ENCODE measurements at places on chromosomes 13 and 19.

GRCh38 chr19:47509170-47509847 is 5.6 kb downstream of the NAPA start:
- DNase-seq, result no peak

DNA sequence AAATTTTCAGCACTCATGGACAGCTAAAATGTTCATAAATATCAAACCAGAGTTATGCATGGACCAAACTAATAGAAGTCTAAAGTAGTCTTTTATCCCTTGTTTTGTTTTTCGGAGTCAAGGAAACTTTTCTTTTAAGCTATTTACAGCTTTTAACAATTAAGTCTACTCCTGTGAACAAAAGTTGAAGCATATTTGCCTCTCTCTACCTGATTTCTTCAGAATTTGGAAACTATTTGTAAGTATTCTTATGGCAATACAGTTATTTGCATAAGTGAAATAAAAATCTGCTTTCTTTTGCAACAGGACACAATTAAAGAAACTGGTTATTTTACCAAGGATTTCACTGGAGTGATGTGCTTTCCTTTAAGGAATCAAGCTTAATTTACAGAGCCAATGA is 47.1 kb upstream of the ANKRD10 start:
- DNase-seq, result no peak

- no peak for DNase-seq
Measured at GRCh38 chr13:50449465-50449864, 394.0 kb downstream of the DLEU7 start.

DNA sequence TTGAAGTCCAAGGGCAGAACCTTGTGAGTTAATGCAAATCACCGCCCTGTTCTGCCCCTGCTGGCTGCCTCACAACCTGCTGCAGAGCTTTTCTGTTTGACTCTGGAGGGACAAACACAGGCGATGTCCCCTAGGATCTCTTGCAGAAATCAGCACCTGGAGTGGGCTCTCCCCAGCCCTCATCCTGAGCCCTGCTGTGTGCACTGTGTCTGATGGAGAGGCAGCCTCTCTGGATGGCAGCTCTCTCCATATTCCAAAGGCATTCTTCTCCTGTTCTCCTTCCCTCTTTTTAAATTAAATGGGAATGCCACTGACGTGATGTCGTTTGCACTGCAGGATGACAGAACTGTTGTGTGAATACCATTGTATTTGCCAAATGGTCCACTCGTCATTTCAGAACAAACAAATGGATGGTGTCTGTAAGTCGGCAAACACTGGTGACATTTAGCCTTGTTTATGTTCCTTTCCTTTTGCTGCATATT is 184.1 kb downstream of the ZNF536 start:
- DNase-seq, result no peak

DNA sequence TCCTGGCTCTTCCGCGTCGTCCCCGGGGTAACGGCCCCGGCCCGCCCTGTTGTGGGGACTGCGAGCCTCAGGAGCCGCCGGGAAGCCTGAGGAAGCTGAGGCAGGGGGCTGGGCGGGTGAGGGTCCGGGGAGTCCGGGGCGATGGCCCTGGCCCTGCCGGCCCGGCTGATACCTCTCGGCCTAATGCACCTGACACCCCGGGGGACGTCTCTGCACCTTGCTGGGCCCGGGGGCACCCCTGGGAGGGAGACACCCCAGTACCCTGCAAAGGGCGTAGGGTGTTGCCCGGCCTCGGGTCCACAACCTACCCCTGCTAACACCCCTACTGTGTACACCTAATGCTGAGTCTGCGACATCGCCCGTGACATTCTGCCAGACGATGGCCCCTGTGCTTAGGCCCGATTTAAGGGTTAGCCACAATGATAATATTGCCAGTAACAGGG is 410 bp downstream of the PIN1 start:
- no peak for DNase-seq

- no peak for DNase-seq
Measured at GRCh38 chr19:3123956-3124355, 11.9 kb upstream of the GNA15 start.

- DNase-seq, result no peak
Measured at GRCh38 chr13:59408738-59409137, 755.0 kb downstream of the DIAPH3 start.

DNA sequence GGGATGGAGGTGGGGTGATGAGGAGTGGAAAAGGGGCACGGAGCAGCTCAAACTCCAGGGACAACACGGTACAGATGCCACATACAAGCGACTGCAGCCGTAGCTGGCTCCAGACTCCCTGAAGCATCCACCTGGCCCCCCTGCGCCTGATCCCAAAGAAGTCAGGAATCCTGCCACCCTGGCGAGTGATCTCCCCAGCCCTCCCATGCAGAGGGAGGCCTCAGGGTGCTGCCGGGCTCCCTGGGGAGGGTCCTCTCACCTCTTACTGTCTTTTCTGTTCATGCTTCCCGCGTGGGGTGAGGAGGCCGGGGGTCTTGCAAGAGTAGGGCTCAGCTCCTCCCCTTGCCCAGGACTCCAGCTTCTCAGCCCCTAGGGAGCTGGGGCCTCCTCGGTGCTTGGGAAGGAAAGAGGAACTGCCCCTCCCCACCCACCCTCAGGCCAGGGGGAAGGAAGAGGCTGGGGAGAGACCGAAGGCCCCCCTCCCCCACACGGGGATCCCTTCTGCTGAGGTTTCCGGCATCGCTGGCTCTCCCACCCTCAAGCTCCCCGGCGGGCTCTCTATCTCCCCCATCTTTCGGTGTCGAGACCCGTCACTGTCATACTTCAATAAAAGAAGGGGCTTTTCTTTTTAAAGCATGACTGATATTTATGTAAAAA is at the start of gene RASGRP4:
TSS of gene RASGRP4 (minus strand) at position 410 of the 657 bp plus-strand sequence. CDS start at position 282, 128 bp downstream.
- peak; percentile 38 for DNase-seq

DNA sequence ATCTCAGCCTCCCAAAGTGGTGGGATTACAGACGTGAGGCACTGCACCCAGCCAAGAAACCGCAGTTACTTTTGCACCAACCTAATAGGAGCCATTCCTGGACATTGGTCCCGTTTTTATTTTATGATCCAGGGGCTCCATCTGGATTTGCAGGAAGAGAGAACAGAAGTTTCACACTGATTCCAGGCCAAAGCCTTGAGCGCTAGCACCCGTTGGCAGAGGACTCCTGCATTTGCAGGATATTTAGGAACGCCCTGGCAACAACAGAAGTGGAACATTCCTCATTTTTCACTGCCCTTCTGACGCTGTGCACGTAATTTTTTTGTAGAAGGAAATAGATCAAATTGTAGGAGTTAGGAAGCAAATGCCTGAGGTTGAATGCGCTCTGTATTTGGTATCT is 11.7 kb upstream of the SULT2A1 start:
- no peak for DNase-seq

- no peak for DNase-seq
Measured at GRCh38 chr13:105997581-105998550, 537.6 kb downstream of the EFNB2 start.

- DNase-seq, result no peak
Measured at GRCh38 chr13:47306991-47307390, 410.1 kb upstream of the HTR2A start.

GRCh38 chr13:19713186-19713965 is 69.4 kb downstream of the PSPC1 start:
- DNase-seq, result no peak

- peak; percentile 10 for DNase-seq
Measured at GRCh38 chr19:34118879-34119748, 53.2 kb upstream of the LSM14A start.

- DNase-seq, result no peak
Measured at GRCh38 chr13:28564030-28564429, 69.1 kb upstream of the FLT1 start.

- DNase-seq, result no peak
Measured at GRCh38 chr13:95032121-95032520, 269.1 kb downstream of the ABCC4 start.

DNA sequence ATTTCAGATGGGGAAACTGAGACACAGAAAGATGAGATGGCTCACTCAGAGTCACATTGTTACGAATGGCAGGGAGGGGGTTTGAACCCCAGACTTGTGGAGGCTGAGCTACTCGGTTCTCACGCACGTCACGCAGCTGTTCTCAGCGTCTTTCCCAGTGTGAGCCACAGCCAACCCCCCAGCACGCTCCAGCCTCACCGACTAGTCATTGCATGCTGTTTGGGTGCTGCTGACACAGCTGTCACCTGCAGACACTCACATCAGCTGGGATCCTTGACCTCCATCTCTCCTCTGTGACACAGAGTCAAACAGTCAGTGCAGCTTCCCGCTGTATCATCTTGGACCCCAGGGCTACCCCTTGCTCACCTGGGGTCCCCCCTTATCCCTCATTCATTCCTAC is 2.4 kb upstream of the NCAN start:
- DNase-seq, result no peak

GRCh38 chr19:11539495-11540365 is 1.1 kb downstream of the CNN1 start:
- no peak for DNase-seq

DNA sequence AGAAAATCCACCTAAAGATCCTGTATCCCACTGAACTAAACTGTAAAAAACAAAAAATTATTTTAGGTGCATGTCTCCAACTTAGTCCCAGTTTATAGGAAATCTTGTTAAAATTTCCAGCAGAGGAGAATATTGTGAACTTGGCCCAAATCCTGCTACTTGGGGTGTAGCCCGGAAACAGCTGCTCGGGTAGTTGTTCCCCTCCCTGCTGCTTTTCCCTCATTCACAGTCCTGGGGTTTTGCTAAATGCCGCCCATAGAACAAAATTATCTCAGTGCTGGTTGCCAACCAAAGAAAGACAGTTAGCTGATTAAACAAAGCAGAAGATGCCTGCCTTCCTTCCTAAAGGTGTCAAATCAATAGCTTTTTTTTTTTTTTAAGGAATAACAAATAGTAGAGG is 330.5 kb upstream of the KLF12 start:
- no peak for DNase-seq

GRCh38 chr13:98706446-98707110 is 45.9 kb downstream of the SLC15A1 start:
- DNase-seq, result no peak

- DNase-seq, result no peak
Measured at GRCh38 chr13:89029062-89029461, 1357.9 kb downstream of the SLITRK5 start.

- no peak for DNase-seq
Measured at GRCh38 chr19:2542341-2543069, 66.6 kb downstream of the GADD45B start.

DNA sequence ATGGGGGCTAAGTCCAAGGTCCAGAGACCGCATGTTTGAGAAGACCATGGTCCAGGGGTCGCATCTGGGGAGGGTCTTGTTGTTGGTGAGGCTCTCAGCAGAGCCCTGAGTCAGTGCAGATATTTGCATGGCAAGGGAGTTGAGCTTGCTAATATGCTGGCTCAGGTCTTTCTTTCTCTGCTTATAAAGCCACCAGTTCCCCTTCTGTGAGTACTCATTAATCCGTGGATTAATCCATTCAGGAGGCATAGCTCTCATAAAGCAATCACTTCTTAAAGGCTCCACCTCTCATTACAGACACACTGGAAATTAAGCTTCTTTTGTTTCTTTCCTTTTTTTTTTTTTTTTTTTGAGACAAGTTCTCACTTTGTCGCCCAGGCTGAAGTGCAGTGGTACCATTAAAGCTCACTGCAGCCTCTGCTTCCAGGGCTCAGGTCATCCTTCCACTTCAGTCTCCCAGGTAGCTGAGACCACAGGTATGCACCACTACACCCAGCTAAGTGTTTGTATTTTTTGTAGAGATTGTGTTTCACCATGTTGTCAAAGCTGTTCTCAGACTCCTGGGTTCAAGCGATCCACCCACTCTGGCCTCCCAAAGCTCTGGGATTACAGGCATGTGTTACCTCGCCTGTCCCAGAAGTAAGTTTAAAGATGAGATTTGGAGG is 216.4 kb downstream of the SLITRK5 start:
- DNase-seq, result no peak

GRCh38 chr19:34295103-34295502 is 40.7 kb downstream of the GARRE1 start:
- no peak for DNase-seq

- DNase-seq, result no peak
Measured at GRCh38 chr19:16522559-16523377, 19.5 kb downstream of the CHERP start.

DNA sequence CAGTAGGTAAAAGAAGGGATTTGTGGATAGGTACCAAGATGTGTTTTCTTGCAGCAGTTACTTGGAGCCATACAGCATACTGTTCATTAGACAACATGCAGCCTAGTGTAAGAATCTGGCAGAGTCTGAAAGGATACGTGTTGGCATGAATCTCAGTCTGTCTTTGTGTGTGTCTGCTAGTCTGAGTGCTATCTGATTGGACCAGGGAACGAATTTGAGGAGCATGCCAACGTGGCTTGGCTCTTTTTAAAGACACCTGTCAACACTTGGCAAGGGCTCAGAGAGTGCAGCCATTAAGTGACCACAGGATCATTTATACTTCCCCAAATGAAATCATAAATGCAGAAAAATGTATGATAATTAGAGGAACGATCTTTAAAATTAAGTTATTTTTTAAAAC is 27.6 kb upstream of the ATXN8OS start:
- DNase-seq, result no peak

GRCh38 chr13:93249364-93250306 is 23.0 kb downstream of the GPC6 start:
- no peak for DNase-seq

GRCh38 chr13:112150352-112150751 is 83.4 kb downstream of the SOX1 start:
- no peak for DNase-seq

DNA sequence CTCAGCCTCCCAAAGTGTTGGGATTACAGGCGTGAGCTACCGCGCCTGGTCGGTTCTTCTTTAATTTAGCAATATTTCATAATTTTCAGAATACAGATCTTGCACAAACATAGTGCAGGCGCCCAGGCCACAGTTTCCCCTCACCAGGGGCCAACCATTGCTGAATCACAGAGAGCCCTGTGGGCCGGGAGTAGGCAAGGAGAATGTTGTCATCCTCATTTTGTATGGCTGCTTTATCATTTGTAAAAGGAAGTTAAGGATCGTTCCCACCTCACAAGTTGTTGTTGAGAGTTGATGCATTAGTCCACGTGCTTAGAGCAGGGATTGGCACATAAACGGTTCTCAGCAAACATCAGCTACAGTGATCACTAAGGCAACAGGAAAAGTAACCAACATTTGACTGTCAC is 30.2 kb downstream of the MEIS3 start:
- DNase-seq, result no peak

- DNase-seq, result no peak
Measured at GRCh38 chr13:105097521-105097920, 1437.9 kb downstream of the EFNB2 start.

DNA sequence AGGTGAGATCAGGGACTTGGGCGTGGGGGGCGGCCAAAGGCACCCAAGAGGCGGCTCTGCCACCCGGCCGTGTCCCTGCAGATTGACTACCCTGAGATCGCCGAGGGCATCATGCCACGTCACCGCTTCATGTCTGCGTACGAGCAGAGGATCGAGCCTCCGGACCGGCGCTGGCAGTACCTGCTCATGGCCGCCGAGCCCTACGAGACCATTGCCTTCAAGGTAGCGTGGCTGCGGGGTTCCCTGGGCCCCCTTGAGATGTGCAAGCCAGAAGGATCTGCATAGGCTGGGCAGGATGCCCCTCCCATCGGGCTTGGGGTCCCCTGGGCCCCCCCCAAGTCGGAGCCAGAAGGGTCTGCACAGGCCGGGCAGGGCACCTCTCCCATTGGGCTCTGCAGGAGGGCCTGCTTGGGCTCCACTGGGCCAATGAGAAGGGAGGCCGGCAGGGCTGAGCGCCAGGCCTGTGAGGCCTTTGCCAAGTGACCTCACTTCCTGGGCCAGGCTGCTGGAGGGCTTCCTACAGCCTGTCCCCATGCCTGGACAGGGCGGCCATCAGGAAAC is 2.2 kb upstream of the AMH start:
- DNase-seq, result no peak

Data from activated CD4-positive, alpha-beta T cell treated with anti-CD3 and anti-CD28 coated beads, Interleukin-2, amount 10 ng/mL, durations not matched to agents 7 days and 5 days (primary cell).